ENCODE measurements at places on chromosomes 6 and 20.

DNA sequence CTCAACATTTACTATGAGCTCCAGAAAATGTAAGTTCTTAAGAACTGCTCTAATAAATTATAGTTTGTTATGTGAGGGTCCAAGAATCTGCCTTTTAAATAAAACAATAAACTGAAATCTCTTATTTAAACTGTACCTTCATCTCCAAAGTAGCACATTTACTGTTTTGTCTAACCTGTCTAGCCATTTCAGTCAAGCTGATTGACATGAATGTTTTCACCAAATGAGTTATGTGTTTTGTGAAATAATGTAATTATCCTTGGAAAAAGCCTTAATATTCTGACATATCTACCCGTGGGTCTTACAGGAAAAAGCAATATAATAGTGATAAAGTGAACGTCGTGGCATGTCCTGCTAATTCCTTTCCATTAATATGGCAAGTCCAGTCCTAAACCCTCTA, 57.8 kb downstream of the OPRM1 start:
- no peak for DNase-seq

GRCh38 chr6:170490259-170490658, 62.8 kb downstream of the PSMB1 start:
- DNase-seq: no peak

- no peak for DNase-seq
Measured at GRCh38 chr6:52306972-52307870, 22.7 kb upstream of the MCM3 start.

- no peak for DNase-seq
Measured at GRCh38 chr20:62430866-62431447, 3.6 kb upstream of the RBBP8NL start.

DNA sequence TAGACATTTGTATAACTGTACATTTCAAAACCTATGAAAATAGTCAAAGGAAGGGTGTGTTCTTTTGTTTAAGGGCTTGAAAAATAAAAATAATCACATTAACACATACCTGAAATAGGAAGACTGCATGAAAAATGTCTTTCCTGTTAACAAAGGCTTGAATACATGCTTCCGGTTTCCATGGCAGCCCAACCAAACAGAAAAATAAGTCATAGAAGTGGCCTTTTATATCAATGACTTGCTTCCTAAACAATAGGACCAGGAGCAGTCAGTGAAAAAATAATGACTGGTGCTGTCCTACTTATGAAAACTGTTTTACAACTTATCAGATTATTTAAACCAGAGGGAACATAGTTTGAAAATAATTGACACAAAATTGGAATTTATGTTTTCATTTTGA, 412.6 kb upstream of the PLCB4 start:
- DNase-seq: peak; percentile 69

DNA sequence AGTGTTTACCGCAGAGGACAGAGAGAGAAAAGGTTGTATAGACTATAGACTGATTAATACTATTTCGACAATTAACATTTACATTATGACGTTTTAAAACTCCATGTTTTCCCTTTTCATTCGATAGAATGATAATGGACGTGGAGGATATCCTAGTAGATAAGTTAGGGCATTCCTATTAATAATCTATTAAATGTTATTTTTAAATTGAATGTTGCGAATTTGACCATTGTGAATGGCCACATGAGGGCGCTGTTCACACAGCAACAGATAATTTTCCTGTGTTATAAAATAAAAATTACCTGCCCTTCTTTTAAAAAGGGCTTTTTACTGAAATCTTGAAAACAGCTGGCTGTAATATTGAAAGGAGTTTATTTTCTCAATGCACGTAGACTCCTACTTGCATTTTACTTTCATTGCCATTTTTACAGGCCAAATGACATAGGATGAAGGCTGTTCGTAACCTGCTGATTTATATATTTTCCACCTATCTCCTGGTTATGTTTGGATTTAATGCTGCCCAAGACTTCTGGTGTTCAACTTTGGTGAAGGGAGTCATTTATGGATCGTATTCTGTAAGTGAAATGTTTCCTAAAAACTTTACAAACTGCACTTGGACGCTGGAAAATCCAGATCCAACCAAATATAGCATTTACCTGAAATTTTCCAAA, 3.3 kb downstream of the ADGRB3 start:
- DNase-seq: peak; percentile 22

DNA sequence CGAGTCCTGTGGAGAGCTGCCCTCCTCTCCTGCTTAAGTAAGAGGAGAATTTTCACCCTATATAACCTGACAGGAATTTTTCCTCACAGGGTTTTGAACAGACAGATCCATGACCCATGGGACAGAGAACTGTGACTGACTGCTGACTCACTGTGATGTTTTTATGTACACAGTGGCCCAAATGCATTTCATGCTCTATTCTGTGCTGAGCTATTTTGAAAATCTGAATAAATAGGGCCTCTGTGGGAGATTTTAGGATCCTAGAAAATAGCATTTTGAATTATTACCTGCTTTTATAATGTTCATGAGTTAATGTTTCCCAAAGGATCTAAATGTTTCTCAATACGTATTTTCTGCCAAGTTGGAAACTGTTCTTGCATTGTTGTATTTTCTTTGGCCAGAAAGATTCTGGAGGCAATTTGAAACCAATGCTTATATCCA, 577.4 kb downstream of the HTR1B start:
- no peak for DNase-seq

- DNase-seq: peak; percentile 64
Measured at GRCh38 chr6:106692112-106692818, 62.9 kb downstream of the QRSL1 start.

- no peak for DNase-seq
Measured at GRCh38 chr20:47016068-47016664, 121.5 kb downstream of the EYA2 start.

GRCh38 chr6:52691718-52692117, 20.8 kb downstream of the TMEM14A start:
- no peak for DNase-seq

DNA sequence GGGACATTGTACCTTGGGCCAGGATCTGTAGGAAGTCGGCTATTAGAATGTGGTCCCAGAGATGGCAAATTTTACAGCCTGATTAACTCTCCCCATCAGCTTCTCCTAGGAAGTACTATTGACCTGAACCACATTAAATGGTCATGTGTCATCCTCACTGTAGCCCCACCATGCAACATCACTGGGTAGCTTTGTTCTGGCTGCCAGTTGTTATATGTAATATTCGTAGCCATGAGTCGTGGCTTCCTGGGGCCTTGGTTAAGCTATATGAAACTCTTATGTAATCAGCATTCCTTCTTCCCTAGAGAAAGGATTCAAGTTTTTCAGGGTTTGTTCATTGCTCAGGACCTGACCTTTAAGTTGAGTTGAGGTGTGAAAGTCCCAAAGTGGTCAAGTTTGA, 125.7 kb downstream of the ANKS1A start:
- no peak for DNase-seq

DNA sequence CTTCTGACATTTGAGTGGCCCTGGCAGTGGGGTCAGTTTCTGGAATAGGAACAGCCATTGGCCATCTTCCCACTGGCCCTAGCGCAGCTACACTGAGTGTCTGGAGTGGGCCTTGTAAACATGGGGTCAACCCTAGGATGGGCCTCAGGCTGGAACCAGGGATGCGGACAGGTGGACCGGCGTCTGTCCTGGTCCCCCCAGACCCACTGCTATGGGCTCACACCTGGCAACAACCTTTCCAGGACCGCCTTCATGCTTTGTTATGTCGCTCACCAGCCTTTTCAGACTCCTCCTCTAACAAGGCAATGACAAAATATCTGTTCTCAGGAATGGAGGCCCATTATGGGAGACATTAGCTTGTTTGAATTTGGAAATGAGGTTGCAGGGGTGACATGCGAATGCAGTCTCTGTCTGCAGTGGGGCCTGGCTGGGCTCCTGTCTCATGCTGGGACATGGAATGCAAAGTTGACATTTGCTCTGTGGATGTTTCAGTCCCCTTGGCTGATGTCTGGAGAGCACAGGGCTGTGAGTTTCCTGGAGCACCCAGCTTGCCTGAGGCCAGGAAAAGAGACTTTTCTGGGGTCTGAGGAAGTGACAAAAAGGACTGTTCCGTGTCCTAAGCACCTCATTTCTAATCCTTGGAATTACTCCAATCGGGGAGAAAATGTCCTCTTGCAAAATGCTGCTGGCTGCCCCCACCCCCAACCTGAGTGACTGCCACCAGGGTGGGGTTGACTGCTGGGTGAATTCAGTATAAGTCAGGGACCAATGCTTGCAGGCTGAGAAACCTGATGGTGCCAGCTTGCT, 98.7 kb upstream of the PMEPA1 start:
- no peak for DNase-seq

DNA sequence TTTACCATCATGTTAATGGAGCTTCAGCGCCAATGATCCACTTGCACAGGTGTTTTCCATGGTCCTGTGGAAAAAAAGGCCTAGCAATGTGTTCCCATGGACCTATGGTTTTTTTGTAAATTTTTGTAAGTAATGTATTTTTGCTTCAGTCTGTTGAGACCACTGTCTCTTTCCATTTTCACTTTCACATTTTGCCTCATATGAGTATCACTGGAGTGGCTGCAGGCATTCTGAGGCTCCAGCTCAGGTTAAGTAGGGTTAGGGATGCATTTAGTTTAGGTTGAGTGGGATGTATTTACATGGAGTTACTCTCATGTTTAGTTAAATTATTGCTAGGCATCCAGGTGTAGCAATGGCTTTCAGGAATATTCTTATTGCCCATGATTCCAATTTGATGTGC, 19.2 kb upstream of the LMBRD1 start:
- DNase-seq: no peak

DNA sequence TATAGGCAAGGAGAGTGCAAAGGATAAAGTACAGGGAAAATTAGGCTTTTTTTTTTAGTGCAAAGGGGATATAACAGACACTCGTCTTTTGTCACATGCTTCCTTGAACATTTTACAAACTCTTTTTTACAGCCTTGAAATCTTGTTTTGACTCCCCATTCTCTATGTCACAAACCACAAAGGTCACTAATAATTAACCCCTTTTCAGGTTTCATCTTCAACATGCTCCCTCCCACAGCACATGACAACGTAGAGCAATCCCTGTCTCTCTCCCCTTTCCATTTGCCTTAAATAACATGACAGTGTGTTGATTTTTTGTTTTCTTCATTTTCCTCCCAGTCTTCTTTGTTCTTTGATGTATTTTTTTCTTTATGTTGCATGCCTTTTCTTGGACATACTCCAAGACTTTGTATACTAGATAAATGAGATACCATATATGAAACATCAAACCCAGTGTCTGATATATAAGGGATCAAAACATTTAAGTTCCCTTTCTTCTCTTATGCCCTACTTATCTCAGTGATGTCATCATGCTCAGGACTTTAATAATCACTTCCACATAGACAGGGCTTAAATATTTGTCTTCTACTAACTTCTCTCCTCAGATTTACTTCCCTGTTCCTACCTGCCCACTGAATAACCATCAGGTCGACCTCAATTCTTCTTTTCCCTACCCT, 378.7 kb upstream of the HSF2 start:
- DNase-seq: no peak

GRCh38 chr20:20736303-20736702, 23.9 kb upstream of the RALGAPA2 start:
- no peak for DNase-seq

GRCh38 chr6:136523196-136523595, 27.0 kb downstream of the MAP7 start:
- no peak for DNase-seq

GRCh38 chr6:33297406-33297955, 1.3 kb downstream of the RGL2 start:
- peak; percentile 68 for DNase-seq

- DNase-seq: no peak
Measured at GRCh38 chr20:39654171-39654570, 692.0 kb downstream of the DHX35 start.

GRCh38 chr6:148358196-148358785, 15.7 kb downstream of the SASH1 start:
- no peak for DNase-seq

- peak; percentile 67 for DNase-seq
Measured at GRCh38 chr20:64063389-64064144, 569 bp downstream of the TCEA2 start.

GRCh38 chr20:53735536-53736050, 142.0 kb upstream of the ZNF217 start:
- DNase-seq: no peak

DNA sequence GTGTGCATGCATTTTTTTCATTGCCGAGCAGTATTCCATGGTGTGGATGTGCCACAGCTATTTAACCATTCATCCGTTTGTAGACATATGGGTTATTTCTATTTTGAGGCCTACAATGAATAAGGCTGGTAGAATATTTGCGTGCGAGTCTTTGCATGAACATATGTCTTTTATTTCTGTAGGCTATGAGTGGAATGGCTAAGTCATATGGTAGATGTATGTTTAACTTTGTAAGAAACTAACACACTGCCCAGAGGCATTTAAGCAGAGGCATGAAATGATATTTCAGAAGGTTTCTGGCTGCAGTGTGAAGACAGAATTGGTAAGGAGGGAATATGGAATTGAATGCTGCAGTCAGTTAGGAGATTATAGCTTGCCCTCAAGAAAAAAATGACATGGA, 457.4 kb upstream of the CDH4 start:
- no peak for DNase-seq

DNA sequence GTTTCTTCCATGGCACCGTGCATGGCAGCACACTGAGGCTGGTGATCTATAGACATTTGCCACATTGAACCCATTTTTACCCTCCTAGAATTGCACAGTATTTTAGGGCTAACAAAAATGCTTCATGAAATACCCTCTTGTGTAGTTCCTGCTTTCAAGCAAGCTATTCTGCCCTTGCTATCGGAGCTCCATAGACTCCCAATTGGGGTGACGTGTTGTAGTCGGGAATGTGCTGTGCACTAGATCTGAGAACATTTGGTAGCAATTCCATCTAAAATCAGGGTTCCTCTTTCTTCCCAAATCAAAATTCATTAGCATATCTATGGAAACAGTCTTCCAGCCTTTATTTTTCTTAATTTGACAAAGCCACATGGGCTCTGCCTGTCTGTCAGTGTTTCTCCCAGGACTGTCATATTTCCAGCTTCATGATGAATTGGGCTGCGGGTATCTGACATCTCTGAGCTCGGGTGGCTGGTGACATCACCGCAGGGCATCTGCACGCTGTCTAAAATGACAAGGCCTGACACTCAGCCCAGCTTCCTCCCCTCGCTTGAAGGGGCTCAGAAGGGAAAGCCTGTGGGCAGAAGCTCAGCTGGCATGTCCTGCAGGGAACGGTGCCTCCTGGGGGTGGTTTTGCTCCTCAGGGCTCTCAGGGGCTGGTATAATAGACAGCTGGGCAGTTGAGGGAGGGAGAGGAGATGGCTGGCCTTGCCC, 406.4 kb downstream of the QKI start:
- no peak for DNase-seq

DNA sequence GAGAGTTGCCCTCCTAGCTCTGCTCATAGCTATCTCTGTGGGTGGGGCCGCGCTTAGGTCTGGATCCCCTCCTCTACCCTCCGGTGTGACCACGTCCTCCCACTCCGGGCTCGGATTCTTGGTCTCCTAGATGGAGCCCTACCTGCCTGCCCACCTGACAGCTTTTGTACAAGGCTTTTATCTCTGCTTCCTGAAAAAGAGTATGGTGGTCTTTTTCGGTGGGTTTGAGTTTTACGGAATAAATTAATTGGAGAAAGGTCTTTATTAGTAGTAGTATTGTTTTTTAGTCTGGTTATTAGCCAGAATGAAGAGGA, 773 bp downstream of the SMAP1 start:
- DNase-seq: peak; percentile 74

GRCh38 chr6:83514866-83515466, 2.6 kb downstream of the PRSS35 start:
- DNase-seq: peak; percentile 61

All from HAP-1 (cell line).